RWPE1 (cell line): ENCODE measurements at places on chromosomes 2 and 18.

- DNase-seq = no peak
These were observed 15.8 kb downstream of the DGKD start for GRCh38 chr2:233369897-233370685.

DNA sequence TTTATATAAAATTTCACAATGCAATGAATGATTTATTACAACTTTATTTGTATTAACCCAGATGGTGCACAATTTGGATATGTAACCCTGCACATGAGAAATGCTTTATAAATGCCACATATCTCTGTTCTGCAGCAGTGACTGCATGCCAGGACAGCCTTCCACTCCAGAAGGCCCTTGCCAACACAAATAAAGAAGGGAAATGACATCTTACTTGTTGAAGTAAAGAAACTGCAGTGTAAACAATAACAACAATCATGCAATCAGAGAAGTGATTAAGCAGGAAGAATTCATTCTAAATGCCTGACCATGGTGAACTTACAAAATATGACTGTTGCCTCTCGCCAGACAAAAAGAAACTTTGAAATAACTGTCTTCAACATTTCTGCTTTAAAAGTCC, 129.9 kb upstream of the CHST9 start:
- no peak for DNase-seq

- no peak for DNase-seq
These were observed 275.7 kb upstream of the MMADHC start for GRCh38 chr2:149863227-149863626.

GRCh38 chr2:241051578-241052487, 50.3 kb downstream of the MTERF4 start:
- no peak for DNase-seq

DNA sequence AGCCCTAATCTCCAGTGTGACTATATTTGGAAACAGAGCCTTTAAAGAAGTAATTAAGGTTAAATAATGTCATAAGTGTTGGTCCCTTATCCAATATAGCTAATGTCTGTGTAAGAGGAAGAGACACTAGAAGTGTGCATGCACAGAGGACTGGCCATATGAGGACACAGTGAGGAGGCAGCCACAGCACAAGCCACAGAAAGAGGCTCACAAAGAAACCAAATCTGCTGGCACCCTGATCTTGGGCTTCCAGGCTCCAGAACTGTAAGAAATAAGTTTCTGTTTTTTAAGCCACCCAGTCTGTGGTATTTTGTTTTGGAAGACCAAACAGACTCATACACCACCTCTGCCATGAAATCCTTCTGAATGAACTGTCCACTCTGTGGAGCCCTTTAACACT, 186.4 kb upstream of the SLC39A10 start:
- DNase-seq = no peak
